ENCODE measurements at places on chromosomes 3 and 15.

DNA sequence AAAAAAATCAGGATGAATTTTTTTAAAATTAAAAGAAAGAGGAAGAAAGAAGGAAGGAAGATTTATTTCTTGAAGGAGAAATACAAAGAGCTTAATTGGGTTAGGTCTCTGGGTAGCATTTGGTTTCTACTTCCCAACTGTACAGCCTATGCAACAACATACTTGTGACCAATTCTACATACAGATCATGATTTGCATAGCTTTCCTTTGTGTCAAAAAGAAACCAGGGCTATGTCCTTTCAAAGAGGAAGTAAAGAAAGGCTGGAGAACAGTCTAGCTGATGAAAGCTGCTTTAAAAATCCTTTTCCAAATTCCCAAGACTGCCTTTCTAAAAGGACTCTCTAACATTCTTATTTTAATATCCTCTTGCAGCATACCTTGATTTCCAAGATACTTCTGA lies 6.1 kb upstream of the HGD start:
- no peak for DNase-seq

DNA sequence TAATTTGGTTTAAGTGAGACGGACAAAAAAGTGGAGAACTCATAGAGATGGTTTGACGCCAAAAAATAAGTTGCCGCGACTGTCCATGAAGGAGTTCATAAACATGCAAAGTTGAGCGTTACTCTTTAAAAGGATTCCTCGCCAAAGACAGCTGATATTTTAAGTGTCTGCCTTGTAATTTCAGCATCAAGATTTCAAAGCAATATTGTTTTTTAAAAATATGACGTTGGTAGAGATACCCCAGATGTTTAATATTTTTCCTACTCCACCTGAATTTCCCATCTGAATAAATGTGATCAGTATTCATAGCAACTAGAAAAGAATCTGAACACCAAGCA lies 155.0 kb downstream of the TUSC7 start:
- DNase-seq = no peak

DNA sequence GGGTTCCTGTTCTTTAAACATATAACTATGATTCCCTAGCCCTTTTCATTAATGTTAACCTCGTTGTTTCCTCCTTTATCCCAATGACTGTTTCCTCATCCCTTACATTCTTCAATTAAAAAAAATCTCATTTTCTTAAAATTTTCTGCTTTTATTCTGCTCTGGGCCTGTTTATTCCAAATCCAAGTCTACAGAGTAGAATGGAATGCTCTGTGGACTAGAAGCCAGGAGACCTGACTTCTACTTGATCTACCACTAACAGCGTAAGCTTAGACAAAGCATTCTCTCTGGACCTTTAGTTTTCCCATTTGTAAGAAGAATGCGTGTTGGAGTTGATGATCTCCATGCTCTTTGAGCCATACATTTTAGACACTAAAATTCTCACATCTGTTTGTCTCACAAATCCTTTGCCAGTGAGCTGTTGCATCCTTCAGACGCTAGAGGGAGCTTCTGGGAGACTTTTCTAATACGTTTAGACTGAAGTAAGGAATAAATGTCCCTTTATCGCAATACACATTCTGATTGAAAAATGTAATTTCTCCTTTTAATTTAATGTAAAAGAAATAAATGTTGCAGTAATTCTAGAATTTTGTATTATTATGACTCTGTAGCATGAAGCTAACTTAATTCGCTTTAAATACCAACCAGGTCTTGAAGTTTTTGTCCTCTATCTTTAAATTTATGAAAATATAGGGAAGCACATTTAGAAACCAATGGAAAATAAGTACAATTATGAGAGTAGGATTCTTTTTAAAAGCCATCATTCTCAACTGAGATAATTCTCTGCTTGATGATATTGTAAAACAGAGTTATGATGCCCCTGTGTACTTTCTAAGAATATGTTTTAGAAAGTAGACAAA lies 21.7 kb upstream of the GMNC start:
- peak; percentile 7 for DNase-seq

DNA sequence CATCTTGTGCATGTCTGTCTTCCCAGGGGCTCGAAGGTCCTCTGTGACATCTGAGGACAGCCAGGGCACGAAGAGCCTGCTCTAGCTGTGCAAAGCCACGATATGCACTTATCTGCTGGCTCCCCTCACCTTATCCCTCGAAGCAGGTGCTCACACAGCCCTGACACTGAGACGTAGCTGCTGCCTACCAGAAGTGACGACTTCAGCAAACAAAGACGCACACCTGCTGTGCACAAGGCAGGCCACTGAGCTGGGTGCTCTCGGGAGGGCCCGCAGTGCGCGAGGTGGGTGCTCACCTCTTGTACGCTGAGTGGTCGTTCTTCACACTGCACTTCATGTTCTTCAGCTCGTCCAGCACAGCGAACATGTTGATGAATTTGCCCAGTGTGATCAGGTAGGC lies 37.3 kb downstream of the CYFIP1 start:
- DNase-seq = no peak

DNA sequence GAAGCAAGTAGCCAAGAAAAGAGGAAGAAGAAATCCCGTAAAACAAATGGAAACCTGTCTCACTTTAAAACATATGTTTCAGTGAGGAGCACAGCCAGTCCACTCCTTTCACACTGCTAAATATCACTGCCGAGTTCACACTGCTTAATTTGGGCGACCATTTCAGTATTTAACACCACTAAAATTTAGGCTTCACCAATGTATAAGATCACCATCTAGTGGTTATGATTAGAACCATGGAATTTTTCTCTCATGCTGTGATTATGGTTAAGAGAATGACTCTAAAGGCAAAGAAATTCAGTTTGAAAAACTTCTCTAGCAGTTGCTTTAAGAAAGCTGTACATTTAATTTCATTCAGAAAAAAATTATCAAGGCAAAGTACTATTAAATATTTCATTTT lies 16.6 kb downstream of the SLC4A7 start:
- DNase-seq = no peak

DNA sequence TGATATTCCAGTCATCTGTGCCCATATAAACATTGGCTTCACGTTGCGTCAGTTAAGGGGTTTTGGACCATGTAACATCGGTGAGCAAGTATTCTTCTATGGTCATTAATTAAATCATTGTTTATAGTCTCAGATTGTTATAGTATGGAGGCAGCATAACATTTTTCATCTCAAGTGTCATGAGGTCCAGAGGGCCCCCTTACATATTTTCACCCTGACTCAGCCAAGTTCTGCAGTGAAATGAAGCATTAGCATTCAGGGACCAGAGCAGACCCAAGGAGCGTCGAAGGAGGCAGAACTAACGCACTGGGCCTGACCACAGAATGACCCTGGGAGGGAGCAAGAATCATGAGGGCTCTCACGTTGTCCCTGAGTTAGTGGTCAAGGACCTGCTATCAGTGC lies 171.5 kb downstream of the LRTM1 start:
- DNase-seq = no peak

DNA sequence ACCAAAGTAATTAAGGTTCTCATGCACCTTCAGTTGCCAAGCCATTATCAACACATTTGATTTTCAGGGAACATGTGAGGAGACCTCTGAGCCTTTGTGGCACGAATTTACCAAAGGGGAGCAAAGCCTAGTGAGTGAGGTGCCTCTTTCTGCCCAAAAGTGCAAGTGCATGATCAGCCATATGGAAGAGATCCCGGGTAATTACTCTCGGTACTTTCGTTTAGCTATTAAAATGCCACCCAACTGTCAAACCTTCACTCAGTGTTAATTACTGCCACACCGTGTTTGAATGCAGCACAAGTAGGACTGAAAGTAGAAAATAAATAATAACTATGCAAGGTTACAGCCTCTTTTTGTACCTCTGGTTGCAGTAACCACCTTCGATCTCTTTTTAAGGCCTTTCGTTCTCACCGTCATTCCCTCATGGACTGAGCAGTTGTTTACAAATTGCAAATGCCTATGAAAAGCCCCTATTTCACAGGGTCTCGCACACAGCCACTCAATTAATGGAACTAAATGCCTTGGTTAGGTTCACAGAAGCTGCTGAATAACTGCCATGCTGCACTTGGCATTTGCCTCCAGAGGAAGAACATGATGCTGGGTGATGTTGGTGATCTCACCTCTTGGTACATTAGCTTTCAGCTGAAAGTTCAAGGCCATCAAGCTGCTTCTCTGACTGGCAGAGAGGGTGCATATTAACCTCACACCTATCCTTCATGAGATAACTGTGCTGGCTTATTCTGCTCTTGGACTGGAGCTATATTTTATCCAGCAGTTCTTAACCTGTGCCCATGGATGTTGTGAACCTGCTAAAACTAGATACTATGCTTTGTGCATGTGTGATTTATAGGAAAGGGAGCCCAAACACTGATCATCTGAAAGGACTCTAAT lies 69.9 kb downstream of the TNIK start:
- no peak for DNase-seq

GRCh38 chr3:14577897-14578296 lies 37.8 kb upstream of the GRIP2 start:
- DNase-seq = no peak

DNA sequence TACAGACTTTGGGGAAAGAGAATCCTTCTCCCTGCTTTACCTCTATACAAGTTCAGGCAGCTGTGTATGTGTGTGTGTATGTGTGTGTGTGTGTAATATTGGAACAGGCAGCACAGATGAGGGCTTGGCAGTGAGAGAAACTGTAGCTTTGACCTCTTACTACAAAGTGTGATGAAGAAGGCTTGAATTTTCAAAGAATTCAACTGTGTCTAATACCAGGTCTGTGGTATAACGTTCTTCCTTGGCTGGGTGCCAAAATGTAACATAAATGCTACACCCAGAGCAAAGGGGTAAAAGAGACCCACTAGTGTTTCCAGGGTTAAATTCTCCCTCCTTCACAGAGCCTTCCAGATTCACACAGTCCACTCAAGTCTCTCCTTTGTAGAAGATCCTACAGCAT lies 51.1 kb downstream of the CHST2 start:
- no peak for DNase-seq

GRCh38 chr3:39126532-39127071 lies 19.1 kb downstream of the TTC21A start:
- DNase-seq = no peak

- no peak for DNase-seq
Observed at GRCh38 chr3:113249111-113249510, 37.8 kb downstream of the BOC start.

DNA sequence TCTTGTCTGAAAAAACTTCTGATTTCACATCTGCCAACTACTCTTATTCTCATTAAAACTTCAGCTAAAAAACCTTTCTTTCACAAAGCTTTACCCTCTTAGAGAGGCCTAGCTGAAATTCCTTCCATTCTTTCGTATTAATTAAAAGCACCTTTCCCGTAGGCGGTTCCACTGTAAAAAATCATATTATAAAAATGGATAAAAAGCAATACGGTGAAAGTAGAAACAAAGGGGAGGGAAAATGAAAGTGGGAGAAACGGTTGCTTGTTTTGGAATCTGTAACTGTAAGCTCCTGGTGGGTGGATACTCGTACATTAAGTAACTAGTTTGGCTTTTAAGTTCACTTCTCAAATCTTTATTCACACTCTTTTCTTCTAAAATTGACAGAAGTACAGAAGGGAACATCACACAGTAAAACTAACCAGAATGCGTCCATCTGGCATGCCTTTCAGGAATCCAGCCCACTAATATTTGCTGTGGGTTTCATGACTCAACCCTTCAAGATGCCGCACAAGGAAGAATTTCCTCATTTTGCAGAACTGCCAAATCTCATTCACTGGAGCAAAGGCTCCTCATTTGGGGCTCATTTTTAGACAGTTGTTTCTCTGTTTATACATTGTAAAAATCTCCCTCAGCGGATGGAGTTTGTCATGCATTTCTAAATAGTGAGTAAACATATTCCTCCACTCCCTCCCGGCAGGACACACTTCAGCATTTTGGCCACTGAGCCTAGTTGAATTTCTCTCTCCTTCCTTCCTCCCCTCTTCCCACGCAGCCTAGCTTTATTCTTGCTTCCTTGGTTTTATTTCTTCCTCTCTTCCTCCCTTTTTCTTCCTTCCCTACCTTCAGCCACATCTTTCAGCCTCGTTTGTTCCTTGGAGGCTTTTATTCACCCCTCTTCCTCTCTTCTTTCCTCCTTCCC lies 419.5 kb upstream of the NAALADL2 start:
- no peak for DNase-seq

GRCh38 chr15:71480556-71480955 lies 329.8 kb upstream of the NR2E3 start:
- DNase-seq = no peak

- DNase-seq = no peak
Observed at GRCh38 chr15:90049666-90050604, 48.8 kb downstream of the ZNF710 start.

DNA sequence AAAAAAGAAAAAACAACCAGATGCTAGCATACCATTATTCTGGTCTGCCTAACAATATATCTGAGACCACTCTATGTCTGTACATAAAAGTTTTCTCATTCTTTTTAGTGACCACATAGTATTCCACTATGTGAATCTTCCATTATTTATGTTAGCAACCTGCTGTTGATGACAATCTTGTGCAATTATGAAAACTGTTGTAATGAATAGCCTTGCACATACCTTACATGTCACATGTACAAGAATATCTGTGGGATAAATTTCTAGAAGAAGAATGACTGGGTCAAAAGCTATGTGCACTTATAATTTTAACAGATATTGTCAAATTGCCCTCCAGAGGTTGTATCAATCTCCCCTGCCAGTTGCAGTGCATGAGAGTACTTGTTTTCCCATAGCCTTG lies 62.5 kb downstream of the ARHGAP31 start:
- DNase-seq = no peak

DNA sequence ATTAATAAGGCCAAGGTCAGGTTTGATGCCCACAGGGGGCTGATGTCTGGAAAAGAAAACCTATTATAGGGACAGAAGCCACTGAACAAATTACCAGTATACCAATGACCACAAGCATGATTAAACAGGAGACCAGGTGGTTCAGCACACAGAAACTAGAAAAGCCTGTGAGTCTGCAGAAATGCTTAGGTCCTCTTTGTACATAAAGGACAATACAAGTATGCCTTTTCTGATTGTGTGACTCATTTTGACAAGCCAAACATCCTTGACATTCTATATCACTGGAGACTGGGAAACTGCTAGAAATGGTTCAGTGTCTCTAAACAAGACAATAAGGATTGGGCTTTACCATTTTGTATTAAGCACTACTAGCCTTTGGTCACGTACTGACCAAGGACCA lies 113.2 kb upstream of the MYO5C start:
- DNase-seq = no peak

GRCh38 chr3:54832876-54833275 lies 95.0 kb downstream of the LRTM1 start:
- no peak for DNase-seq

DNA sequence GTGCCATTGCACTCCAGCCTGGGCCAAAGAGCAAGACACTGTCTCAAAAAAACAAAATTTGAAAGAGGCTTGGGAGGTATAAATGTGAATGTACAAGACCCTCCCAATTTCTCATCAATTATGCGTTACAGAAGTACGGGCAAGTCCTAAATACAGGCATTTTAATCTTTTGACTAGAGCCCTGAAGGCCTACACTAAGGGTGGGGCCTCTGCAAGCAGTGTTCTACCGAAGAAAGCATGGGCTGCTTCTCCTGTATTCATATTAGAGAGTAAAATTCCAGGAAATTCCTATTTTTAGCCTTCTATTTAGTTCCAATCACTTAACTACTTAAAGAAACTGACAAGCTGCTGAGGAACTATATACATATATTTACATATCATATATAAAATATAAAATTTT lies 25.7 kb downstream of the PBRM1 start:
- no peak for DNase-seq

All from caudate nucleus (tissue), 63 donors.